ENCODE measurements at places on chromosomes 6 and 20.
A peak's percentile ranks its signal among the peaks of the same experiment; 100 is the strongest.

- no peak for DNase-seq
These were observed 6.0 kb upstream of the IER3 start for GRCh38 chr6:30750379-30750668.

- DNase-seq = peak; percentile 14
These were observed 62.6 kb downstream of the GINS1 start for GRCh38 chr20:25470045-25470444.

DNA sequence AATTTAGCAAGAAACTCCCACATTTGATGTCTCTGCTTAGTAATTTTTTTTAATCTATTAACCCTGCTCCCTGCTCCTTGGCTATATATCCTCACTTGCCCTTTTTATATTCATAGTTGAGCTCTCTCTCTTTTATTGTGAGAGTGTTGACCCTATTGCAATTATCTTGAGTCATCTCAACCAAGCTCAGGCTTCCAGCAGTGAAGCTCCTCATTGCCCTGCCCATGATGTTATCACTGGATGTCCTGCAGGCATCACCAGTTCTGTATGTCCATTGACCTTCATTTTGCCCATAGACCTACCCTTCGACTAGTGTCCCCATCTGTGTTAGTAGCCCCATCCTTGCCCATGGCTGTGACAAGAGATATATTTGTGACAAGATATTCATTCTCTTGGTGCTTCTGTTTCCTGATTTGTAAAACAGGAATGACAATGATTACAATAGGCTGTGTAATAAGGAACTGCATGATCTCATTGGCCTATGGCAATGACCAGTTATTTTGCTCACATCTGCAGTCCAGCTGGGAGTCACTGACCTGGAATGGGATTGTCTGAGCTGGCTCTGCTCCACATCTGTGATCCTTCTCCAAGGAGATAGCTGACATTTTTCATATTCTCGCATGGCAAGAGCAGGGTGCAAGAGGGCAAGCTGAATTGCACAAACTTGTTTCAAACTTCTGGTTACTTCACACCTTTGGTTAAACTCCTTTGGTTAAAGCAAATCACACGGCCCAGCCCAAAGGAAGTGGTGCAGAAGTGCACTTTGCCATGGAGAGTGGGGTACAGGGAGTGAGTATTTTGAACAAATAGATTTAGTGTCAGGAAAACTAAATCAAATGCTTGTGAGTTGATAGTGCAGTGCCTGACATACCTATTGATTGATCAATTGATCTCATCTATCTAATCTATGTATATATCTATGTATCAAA lies 47.7 kb upstream of the CST5 start:
- no peak for DNase-seq

DNA sequence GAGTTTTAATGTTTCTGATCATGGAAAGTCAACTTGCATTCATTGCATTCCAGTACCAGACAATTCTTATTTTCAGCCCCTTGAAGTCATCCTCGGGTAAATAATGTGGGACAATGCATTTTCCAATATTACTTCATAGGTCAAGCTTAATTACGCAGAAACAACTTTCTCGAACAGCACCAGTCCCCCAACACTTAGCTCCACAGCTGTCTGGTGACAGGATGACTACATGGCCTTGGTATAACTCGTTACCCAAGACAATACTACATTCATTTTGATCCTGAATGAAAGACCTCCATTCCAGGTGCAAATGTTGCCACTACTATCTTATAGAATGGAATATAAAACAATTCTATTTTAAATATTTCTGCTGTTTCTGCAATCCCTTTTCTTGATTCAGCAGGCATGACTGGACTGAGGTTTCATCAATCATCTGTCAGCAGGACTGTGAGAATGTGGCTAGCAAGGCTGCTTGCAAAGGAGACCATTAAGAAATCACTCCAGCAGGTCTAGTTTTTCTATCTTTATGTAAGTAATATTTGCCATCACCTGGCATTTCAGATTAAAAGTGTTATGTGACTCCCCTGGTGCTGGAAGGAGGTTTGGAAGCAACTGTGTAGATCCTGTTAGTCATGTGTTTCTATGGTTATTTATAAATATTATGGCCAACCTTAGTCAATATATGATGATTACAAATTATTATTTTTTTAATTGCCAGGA lies 147.9 kb downstream of the HAO1 start:
- DNase-seq = no peak

GRCh38 chr6:31940256-31940664 lies 5.6 kb upstream of the CFB start:
- no peak for DNase-seq

DNA sequence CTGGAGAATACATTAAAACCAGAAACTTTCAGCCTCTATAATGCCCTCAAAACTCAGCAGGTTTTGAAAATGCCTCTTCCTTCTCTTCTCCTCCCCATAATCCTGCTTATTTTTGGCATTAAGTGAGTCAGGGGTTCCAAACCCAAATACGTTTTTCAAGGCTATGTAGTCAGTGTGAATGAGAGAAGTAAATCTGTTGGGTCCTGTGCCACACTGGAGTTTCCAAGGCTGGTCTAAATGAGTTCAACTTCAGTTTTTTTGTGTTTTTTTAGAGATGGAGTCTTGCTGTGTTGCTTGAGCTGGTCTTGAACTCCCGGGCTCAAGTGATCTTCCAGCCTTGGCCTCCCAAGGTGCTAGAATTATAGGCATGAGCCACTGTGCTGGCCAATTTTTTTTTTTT lies 20.9 kb downstream of the PTPRA start:
- no peak for DNase-seq

GRCh38 chr6:74568861-74569260 lies 637.0 kb downstream of the COL12A1 start:
- DNase-seq = no peak

DNA sequence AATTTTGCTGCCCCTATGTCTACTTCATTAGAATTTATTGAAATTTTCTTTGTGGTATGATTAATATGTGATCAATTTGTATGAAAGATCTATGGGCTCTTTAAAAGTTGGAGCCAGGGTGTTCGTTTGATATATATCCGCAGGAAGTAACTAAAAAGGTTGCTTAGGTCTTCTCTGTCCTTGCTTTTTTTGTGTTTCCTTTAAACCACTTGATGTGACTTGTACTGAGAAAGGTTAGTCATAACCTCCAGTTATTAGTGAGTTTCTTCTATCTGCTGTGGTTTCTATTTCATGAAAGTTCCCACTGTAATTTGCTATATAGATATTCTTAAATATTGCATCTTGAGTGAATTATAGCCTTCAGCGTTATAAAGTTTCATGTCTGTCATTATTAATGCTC lies 585.3 kb upstream of the ARID1B start:
- no peak for DNase-seq

DNA sequence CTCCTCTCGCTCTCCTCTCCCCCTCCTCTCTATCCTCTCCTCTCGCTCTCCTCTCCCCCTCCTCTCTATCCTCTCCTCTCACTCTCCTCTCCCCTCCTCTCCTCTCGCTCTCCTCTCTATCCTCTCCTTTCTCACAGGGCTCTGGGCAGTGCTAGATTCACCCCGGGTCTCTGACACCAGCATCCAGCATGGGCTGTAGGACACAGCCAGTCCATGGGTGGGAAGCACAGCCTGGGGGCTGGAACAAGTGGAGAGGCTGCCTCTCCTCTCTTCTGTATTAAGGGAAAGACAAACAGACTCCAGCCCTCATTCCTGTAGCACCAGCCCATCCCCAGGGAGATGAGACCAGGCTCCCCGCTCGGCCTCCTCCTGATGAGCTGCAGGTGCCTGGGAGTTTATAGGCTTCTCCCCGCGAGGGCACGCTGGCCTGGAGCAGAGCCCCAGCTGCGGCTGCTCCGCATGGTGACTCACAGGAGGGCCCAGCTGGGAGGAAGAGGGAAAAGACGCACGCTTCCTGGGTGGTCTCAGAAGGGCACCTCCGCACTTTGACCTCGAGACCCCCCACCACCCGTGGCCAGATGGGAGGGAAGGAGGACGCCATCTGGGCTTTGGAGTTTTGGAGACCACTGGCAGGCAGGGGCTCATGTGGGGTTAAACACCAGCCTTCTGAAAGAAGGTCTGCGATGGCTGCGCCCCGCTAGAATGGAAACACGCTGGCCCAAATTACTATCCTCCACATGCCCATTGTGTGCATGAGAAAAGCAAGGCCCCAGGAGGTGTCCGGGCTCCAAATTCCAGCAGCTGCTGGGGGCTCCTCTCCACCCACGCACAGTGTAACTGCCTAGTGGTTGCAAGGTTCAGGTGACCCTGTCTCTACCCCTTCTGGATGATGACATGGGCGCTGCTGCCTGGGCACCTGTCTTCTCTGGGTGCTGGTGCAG lies 68.0 kb downstream of the BMP7 start:
- no peak for DNase-seq

DNA sequence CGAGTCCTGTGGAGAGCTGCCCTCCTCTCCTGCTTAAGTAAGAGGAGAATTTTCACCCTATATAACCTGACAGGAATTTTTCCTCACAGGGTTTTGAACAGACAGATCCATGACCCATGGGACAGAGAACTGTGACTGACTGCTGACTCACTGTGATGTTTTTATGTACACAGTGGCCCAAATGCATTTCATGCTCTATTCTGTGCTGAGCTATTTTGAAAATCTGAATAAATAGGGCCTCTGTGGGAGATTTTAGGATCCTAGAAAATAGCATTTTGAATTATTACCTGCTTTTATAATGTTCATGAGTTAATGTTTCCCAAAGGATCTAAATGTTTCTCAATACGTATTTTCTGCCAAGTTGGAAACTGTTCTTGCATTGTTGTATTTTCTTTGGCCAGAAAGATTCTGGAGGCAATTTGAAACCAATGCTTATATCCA lies 577.4 kb downstream of the HTR1B start:
- no peak for DNase-seq

DNA sequence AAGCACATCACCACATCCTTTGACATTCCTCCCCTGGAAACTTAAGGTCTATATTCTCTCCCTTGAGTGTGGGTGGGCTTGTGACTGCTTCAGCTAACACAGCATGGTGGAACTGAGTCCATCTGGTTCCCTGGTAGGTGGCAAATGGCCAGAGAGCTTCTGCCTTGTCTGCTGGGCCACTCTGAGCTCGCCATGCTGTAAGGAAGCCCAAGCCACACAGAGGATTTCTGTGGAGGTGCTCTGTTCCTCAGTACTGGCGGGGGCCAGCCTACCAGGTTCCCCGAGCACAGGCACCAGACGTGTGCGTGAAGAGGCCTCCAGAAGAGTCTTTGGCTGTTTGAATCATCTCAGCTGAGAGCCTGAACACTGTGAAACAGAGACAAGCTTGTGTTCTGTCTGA lies 41.6 kb upstream of the PMEPA1 start:
- DNase-seq = no peak

DNA sequence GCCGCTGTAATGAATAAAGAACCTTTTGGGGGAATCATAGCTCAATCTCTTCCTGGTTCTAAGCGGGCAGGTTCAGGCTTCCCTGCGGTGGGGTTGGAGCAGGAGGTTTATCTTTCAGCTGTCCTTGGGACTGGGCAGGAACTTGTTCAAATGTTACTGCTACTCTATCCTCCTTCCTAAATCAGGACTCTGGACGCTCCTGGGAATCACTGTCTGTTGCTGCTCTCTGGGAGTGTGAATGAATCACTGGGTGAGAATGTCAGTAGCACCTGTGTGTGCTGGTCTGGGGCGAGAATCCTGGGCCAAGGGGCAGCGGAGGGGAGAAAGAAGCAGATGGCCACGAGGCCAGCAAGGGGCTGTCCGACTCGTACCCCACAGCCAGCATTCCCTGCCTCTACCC lies 65.4 kb upstream of the ZNFX1 start:
- DNase-seq = no peak

DNA sequence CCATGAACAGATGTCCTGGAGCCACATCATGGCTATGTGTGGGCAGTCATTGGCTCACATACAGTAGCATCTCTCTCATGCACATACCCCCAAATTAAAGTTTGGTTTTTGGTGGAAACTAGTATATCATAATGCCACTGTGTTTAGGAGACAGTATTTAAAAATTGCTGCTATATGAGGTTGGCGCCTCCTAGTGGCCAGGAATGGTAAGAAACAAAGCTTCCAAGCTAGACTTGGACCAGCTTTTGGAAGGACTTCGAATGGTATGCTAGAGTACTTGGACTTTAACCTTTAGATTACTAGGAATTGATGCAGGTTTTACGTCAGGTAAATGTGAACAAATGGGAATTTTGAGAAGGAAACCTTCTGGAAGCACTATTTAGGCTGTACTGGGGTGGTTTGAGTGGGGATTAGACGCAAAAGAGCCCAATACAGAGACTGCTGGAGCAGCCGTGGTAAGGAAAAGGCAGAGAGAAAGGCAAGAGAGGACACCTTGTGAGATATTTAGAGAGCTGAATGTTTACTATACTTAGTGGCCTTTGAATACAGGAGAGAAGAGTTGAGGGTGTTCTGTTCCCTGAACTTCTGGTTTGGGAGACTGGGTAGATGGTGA lies 23.8 kb downstream of the PRSS35 start:
- DNase-seq = peak; percentile 30

- no peak for DNase-seq
These were observed 24.8 kb upstream of the SYNDIG1 start for GRCh38 chr20:24444526-24445190.

DNA sequence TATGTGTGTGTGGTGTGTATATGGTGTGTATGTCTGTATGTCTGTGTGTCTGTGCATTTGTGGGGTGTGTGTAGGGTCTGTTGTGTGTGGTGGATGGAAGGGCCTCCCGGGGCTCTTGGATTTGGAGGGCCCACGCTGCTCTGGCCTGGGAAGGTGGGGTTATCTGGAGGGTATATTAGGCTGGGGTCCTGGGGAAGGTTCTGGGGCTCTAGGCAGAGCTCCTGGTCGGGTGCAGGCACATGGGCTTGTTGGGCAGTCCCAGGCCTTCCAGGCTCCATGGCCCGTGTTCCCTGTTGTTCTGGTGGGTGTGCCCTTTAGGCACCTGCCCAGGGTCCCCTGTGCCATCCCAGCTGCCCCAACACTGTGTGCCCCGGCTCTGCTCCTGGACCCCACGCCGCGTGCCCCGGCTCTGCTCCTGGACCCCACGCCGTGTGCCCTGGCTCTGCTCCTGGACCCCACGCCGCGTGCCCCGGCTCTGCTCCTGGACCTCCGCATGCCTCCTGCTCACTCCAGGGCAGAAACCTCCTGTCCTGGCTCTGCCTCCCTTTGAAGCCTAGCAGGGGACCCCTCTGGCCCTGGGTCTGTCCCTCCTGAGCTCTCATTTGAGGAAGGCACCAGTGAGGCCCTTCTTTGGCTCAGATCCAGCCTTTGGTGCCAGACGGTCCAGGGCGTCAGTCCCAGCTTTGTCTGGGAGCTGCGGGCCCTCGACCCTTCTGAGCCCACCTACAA lies 10.2 kb upstream of the MYT1 start:
- DNase-seq = no peak

- DNase-seq = no peak
These were observed 74.2 kb downstream of the ATXN1 start for GRCh38 chr6:16687045-16687444.

DNA sequence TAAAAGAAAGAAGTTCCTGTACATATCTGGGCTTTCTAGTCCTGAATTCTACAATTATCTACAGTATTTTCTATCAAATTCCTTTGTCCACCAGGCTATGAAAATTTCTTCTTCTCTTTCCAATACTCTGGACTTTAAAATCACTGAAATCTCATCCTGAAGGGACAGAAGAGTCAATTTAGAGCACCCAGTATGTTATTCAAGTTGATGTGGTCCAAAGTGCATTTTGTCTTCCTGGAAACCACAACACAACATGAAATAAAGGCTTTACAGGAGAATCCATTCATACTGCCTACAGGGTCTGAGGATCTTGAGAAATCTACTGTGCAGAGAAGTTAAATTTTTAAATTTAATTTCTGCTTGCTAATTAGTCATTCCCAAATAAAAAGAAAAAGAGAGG lies 94.9 kb upstream of the ADGRF1 start:
- no peak for DNase-seq

GRCh38 chr6:8738951-8739350 lies 303.6 kb upstream of the SLC35B3 start:
- DNase-seq = no peak
